GM13977 (cell line): ENCODE measurements at places on chromosomes 16 and 17.

- DNase-seq = no peak
Observed at GRCh38 chr17:75683583-75683982, 16.4 kb downstream of the SAP30BP start.

- DNase-seq = no peak
Observed at GRCh38 chr17:7927596-7927995, 2.1 kb downstream of the KCNAB3 start.

DNA sequence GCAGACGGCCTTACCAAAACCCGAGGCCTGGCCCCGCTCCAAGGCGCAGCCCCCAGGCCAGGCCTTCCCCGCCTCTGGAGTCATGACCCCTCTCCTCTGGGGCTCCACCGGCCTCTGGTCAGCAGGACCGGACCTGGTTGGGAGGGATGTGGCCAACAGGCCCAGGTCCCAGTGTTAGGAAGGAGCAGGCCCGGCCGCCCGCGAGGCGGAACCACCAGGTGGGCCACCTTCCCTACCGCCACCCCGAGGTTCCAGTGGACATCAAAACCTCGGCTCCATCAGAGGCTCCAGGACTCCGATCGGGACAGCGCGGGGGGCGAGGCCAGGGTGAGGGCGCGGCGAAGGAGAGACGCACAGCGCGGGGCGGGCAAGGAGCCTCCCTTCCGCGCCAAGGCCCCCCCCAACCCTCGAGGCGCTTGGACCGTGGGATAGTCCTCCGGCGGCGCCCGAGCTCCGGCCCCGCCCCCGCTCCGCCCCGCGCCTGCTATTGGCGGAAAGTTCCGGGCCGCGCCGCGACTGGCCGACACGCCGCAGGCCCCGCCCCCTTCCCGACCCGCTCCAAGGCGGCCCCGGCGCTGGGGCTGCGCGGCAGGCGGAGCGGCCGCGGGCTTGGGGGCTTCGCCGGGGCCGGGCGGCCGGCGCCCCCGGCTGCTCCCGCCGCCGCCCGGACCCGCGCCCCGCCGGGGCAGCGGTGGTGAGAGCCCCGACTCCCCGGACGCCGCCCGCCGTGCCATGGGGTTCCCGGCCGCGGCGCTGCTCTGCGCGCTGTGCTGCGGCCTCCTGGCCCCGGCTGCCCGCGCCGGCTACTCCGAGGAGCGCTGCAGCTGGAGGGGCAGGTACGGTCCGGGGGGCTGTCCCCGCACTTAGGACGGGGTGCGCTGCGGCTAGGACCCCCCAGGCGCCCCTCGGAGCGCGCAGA lies at the start of gene METRN:
METRN (plus strand) TSS at position 561 of the 919 bp plus-strand sequence; CDS start at position 733, 172 bp downstream.
- DNase-seq = peak; percentile 98

GRCh38 chr16:84044118-84044488 lies 1.5 kb upstream of the SLC38A8 start:
- DNase-seq = no peak

GRCh38 chr17:18319604-18320256 lies 4.6 kb downstream of the SMCR8 start:
- DNase-seq = no peak

- DNase-seq = peak; percentile 69
Observed at GRCh38 chr17:62807812-62808575, at the start of gene MARCHF10. TSS of gene MARCHF10 (minus strand) at chr17:62808314. CDS start at chr17:62801735, 6,579 bp downstream.

- peak; percentile 95 for DNase-seq
Observed at GRCh38 chr16:88455610-88456355, 2.7 kb downstream of the ZFPM1 start.

DNA sequence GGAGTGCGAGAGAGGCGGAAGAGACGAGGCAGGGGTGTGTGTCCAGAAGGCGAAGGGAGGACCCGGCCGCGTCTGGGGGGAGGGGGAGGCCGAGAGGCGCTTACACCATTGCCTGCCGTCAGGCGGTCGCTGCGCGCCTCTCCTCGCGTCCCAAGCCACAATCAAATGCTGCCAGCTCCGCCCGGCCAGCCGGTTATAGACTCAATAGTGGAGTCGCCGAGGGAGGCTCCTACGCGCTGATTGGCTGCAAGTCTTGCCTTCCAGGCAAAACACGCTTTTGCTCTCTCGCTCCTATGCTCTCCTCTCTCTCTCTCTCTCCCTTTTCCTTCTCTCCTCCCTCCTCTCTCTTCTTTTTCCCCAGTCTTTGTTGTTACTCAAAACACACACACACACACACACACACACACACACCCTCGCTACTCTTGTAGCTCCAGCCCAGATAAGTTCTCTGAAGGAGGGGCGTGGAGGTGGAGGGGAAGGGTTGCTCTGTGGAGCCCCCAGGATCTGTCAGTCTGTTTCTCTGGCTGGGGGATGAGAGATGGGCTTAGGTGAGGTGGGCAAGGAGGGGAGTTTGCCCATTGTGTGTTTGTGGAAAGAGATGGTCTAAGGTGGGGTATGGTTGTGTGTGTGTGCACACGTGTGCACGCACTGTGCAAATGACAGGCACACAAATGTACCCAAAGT lies at the start of gene DLX3:
DLX3 (minus strand) TSS at position 170 of the 684 bp plus-strand sequence. CDS start 226 bp downstream, outside the sequence.
- DNase-seq = no peak
